Stimulated activated CD8-positive, alpha-beta memory T cell treated with anti-CD3 and anti-CD28 coated beads, Interleukin-7, amount 100 ng/mL, for 48 hours (primary cell): ENCODE measurements at places on chromosomes 4 and X.

DNA sequence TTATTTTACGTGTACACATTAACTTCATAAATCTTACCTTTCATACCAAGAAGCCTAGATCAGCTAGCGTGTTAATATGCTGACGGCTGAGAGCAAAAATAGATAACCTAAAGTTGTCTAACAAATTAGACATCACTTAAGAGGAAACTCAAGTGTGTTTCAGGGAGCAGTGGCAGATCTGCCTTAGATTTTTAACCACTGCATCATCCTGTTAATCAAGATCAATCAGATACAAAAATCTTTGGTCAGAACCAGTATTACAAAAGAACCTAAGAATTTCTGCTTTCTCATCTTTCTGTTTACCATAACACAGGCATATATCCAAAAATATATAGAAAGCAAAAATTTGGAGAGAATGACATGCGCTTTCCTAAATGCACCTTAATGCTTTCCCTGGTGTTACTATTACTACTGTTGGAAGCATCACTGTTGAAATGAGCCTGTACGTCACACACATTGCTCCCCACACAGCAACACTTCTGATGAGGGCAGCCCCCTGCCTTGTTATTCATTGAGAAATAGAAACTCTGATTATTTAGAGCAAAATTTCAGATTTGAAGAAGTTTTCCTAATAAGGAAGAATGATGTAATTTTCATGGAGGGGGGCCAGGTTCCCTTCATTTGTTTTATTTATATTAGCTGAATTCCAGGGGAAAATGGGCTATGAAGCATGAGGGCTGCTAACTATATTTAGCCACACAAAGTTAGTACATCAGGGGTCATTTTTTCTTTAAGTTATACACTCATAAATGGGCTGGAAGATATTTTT, 152.3 kb downstream of the CBR4 start:
- no peak for DNase-seq

DNA sequence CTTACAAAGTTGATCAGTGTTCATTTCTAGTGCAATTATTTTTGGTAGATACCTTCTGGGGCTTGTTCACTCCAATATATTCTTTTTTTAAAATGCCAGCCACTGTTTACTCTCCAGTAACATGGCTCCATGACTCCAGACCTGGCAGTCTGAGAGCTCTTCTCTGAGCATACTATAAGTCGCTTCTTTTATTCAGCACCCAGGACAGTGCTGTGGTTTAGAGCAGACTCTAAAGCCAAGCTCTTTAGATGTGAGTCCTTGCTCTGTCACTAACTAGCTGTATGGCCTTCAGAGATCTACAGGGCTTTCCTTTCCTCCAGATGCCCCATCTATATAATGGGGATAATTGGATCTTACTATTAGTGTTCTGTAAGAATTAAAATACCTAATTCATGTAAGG, 200.2 kb upstream of the FAM241A start:
- DNase-seq, result no peak

GRCh38 chrX:23752740-23753415, 9.8 kb upstream of the ACOT9 start:
- DNase-seq, result no peak

DNA sequence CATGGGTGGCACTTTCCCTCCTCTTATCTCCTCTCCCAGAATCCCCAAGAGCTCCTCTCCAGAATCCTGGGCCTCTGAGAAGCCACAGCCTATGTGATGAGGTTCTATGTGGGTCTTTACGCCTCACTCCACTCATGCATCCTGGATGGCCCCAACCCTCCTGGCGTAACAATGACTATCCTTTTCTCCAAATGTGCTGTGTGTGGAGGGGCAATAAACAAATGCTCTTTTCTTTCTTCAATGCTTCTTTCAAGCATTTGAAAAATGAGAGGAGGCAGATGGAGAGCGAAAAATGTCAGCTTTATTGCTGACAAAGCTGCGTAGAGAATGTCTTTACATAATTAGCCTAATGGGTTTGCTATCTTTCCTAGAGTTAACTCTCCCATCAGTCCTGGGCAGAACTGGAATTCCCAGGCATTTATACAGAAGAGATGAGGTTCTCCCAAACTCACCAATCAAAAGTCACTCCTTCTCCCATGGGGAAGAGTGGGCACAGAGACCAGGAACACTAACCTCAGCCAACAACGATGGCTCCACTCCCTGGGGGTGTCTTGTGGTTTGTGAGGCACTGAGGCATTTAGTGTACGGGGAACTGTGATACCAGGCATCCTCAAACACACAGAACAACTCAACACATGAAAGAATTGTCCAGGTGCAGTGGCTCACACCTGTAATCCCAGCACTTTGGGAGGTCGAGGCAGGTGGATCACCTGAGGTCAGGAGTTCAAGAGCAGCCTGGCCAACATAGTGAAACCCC, 118.9 kb upstream of the SLC34A2 start:
- no peak for DNase-seq

DNA sequence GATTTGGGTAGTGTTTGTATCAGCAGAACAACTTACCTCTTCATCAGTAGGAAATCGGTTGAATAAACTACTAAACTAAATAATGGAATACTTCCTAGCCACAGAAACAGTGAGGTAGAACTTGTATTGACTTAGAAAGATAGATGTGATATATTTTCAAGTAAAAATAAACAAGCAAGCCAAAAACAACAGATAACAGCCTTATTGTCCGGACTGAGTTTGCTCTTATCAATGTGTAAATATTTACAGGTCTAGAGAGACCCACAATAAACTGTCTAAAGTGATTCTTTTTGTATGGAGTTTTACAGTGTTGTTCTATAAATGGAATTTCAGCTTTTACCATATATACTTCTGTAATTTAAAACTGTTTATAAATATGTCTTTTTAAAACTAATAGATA, 721.8 kb downstream of the ADGRL3 start:
- no peak for DNase-seq

DNA sequence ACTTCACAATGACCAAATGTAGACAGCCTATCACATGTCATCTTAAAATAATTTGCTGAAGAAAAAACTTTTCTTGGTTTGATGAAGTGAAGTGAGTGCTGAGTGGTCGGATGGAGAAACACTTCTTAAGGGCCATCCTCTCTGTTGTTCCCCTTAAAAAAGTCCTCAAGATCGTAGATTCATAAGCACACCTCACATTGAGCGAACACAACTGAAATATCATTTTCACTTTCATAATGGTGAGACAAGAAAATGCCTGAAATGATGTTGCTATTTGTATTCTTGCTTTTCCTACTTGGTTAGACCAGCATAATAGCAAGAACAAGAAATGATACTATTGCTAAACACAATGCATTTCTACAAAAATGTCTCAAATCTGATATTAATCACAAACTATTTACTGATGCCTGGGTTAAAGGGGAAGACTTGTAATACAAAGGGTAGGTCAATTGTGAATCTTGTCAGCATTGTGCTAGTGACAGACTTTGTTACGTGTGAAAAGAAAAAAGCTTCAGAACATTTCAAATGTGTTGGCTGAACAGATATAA, 305.6 kb upstream of the NR3C2 start:
- no peak for DNase-seq

- DNase-seq, result no peak
These were observed 22.0 kb downstream of the NDNF start for GRCh38 chr4:121050300-121050699.

DNA sequence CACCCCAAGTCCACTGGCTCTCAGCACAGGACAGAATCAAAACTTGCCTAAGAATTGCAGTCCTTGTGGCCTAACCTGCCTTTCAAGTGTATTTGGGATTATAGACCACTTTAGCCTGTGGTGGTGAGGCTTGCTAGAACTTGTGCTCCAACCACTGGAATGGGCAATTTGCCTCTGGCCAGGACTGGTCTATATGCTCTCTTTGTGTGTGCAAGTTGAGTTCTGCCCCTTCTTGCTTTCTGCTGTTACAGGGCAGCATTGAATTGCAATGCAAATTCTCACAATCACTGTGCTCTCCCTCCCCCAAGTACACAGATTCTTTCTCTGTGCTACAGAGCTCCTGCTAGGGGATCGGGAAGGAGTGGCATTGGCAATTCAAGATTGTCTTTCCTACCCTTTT, 233.6 kb upstream of the DIPK2B start:
- no peak for DNase-seq

DNA sequence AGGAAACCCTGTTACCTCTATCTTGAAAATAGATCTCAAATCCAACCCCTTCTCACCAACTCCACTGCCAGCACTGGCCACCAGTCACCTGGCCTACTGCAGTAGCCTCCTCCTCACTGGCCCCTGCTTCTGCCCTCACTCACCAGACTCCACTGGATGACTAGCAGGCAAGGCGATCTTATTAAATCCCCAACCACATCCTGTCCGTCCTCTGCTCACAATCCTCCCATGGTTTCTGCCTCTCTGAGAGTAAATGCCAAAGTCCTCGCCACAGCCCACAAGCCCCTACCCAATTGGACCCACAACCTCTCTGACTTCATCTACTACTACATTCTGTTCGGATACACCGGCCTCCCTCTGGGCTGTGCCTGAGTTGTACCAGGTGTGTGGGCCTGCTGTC, 5.4 kb upstream of the PIM2 start:
- DNase-seq, result no peak
